ENCODE measurements at places on chromosomes 16 and 17.

GRCh38 chr17:47281216-47281615 lies 27.6 kb downstream of the ITGB3 start:
- DNase-seq, result no peak

DNA sequence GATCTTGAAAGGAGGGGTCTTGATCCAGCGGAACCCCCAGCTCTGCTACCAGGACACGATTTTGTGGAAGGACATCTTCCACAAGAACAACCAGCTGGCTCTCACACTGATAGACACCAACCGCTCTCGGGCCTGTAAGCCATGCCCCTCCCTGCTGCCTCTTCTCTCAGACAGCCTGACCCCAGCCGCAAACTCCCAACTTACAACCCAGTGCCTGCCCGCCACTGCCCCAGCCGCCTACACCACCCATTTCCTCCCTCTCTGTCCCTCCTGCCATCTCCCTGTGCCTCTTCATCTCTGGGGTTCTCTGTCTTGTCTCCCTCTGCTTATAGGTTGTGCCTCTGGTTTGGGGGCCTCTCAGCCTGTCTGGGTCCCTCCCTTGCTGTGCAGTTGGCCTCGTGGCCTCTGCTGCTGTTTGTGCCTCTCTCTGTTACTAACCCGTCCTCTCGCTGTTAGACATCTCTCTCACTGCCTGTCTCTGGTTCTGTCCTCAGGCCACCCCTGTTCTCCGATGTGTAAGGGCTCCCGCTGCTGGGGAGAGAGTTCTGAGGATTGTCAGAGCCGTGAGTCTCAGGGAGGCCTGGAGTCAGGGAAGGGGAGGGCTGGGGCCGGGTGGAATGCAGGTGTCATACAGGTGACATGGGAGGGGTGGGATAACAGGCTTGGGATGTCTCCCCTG lies 9.6 kb downstream of the ERBB2 start:
- DNase-seq, result no peak

DNA sequence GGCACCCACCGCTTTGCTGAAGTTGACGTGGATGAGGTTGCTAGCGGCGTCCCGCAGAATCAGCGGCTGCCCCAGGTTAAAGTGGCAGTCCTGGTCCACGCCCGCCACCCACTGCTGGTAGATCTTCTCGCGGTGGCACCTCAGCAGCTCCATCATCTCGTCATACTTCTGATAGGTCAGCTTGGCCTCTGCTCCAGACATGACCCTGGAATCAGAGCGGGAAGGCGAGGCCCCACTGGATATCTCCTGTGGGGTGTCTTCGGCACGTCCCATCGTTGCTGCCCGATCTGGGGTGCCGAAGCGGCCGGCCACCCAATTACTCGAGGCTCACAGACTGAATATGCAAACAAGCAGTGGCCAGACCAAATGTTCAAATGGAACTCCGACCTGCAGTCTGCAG lies 16.5 kb downstream of the DNAH17 start:
- DNase-seq, result no peak

DNA sequence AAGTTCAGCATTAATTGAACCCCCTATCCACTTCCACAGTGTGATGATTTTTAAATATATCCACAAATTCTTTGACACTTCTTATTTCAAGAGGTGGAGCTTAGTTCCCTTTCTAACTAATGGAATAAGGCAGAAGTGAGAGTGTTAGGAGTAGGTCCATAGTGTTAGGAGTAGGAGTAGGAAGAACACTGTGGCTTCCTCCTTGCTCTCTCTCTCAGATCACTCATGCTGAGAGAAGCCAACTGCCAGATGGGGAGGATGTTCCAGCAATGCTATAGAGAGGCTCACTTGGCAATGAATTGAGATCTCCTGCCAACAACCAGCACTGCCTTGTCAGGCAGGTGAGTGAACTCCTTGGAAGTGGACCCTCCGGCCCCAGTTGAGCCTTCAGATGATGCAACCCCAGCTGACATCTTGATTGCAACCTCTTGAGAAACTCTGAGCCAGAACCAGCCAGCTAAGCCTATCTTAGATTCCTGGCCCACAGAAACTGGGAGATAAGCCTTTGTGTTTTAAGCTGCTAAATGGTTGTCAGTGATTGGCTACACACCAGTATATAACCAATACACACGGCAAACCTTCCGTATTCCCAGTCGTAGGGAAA lies 44.3 kb downstream of the SPECC1 start:
- DNase-seq, result no peak

- no peak for DNase-seq
These were observed 79.7 kb upstream of the BRD7 start for GRCh38 chr16:50448522-50448921.

DNA sequence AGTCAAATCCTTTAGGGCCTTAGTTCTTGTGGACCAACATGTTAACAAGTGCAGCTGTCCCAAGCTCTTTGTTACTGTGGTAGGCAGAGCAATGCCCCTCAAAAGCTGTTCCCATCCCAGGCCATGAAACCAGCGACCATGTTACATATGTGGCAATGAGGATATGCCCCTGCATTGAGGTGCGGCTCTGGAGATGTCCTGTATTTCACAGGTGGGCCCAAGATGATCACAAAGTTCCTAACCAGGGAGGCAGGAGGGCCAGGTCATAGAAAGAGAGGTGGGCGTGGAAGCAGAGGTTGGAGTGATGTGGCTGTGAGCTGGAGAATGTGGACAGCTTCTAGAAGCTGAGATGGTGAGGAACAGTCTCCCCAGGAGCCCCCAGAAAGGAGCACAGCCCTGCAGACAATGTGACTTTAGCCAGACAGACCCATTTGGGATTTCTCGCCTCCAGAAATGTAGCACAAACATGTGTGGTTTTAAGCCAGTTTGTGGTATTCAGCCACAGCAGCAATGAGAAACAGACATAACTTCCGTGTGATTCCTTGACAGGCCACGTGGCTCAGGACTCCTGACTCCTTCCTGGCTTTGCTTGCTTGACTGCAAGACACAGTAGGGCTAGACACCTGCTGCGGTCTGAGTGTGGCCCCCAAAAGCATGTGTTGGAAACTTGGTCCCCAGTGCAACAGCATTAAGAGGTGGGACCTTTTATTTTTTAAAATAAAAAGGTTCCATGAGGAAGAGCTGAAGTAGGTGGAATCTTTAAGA lies 778.3 kb downstream of the KCNJ18 start:
- no peak for DNase-seq

GRCh38 chr16:29841631-29842030 lies 21.4 kb downstream of the MVP start:
- DNase-seq, result no peak

GRCh38 chr17:64575431-64575830 lies 68.7 kb downstream of the CEP95 start:
- no peak for DNase-seq

DNA sequence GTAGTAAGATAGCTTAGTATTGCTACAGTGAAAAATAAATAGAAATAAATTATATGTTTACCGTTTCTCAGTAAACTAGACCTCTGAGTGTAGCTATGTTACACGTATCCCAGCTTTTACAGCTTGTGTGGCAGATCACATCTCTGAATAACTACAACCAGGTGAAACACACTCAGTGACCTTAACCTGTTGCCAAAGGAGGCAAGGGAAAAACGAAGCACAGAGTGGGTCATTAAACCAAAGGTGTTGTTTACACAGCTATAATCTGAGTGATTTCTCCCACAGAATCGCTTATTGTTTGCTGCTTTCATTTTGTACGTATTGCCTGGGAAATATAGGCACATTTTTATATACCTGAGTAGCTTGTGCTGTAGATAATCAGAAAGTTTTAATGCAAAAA lies 688.2 kb upstream of the KIF2B start:
- no peak for DNase-seq

GRCh38 chr17:44533533-44534246 lies 23.6 kb upstream of the FZD2 start:
- peak; percentile 66 for DNase-seq

GRCh38 chr17:82647593-82648164 lies 565 bp downstream of the WDR45B start:
- peak; percentile 17 for DNase-seq

GRCh38 chr17:1374431-1375177 lies 25.4 kb downstream of the YWHAE start:
- no peak for DNase-seq

GRCh38 chr16:79902351-79902750 lies 301.8 kb upstream of the MAF start:
- DNase-seq, result no peak

DNA sequence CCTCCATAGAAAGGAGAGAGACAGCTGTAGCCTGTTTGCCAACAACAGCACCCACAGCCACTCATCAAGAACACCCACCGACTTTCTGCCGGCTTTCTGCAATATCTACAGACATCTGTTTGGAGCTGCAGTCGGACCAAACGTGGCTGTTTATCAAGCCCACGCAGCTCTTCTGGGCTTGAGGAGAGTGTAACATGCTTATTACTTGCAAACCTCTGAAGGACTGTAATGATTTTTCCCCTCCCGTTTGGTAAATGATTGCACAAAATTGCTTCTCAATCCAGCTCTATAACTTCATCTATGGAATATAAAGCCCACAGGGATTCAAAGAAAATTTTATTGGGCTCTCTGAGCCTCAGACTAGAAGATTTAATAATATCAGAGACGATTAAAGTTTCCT lies 100.5 kb downstream of the VAT1L start:
- DNase-seq, result no peak

DNA sequence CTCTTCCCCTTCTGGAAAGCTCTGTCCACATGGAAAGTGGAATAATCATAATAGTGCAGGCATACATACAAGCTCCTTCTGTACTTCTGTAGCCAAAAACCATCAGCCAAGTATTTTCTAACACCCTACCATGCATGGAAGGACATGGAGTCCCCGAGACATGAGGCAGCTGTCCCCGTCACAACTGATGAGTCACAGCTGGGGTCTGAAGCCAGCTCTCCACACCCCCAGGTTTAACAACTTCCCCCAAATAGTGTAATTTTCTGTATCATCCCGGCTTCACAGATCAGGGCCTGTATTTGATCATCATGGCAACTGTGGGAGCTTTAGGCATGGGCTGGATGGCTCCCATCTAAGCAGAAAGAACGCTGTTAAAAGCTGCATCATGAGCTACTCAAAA lies 16.6 kb downstream of the C16orf96 start:
- DNase-seq, result no peak

- no peak for DNase-seq
These were observed 86.5 kb downstream of the MYH13 start for GRCh38 chr17:10286324-10286723.

DNA sequence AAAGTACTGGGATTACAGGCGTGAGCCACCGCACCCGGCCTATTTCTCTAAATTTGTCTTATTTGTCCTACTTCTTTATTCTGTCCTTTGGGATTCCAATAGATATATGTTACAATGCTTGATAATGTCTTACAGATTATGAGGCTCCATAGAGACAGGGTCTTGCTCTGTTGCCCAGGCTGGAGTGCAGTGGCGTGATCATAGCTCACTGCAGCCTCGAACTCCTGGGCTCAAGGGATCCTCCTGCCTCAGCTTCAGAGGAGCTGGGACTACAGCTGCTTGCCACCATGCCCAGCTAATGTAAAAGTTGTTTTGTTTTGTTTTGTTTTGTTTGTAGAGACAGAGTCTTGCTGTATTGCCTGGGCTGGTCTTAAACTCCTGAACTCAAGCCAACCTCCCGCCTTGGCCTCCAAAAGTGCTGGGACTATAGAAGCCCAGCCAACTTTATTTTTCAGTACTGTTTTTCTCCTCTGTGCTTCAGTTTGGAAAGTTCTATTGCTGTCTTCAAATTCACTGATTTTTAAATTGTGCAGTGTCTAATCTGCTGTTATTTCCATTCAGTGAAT lies 10.3 kb downstream of the ANKRD13B start:
- DNase-seq, result no peak

- DNase-seq, result no peak
These were observed 20.3 kb upstream of the CALB2 start for GRCh38 chr16:71338193-71338592.

- no peak for DNase-seq
These were observed 85.4 kb downstream of the ITFG1 start for GRCh38 chr16:47375423-47375822.

- DNase-seq, result no peak
These were observed 14.4 kb downstream of the ASPSCR1 start for GRCh38 chr17:81991684-81992305.

GRCh38 chr16:4015275-4016004 lies 100.8 kb downstream of the ADCY9 start:
- DNase-seq, result no peak

- DNase-seq, result no peak
These were observed 116.4 kb downstream of the SPAG9 start for GRCh38 chr17:51004249-51004648.

DNA sequence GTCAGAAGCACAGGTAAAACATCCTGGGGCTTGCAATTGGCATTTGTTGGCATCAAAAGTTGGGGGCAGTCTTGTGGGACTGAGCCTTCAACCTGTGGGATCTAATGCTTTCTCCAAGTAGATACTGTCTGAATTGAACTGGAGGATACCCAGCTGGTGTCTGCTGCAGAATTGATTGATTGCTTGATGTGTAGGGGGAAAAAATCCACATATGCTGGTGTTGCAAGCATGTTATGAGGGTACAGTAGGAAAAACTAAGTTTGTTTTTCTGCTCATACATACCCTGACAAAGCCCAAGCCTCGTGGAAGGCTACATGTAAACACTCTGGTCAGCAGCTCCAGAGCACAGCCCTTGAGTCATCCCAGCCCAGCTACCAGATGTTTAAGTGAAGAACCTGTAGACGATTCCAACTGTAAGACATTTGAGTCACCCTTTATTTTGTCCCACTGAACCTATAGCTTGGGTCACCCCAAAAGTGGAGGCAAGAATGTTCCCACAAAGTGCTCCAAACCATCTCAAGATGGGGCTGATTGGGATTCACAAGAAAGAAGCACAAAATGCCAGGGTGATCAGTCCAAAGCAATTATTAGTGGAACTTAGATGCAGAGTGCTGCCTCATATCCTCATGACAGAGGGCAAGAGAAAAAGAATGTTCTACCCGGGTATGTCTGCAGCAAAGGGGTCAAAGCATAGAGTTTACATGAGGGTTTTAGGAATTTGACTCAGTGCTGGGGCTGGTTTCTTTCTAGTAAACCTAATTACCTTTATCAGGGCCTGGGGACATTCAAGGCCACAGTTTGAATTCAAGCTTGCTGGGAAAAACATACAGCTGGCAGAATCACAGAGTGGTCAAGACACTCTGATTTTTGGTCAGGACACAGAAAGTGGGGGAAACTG lies 9.6 kb upstream of the APPBP2 start:
- no peak for DNase-seq

DNA sequence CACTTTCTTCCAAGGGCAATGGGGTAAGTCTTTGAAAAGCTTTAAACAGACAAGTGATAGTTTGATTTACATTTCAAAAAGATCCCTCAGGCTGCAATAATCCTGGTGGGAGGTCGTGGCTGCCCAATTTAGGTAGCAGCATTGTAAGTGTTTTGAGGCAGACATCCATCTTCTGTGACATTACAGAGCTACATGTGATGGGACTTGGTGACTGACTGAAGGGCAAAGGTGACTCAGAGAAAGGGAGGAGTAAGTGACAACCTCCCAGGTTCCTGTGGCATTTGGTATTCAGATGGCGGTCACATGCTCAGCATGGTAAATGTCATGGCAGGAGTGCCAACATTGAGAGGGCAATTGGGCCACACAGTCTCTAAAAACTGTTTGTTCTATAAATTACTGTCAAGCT lies 26.5 kb downstream of the STAT3 start:
- peak; percentile 36 for DNase-seq

GRCh38 chr17:27336184-27336583 lies 42.3 kb downstream of the WSB1 start:
- no peak for DNase-seq

All from stimulated activated CD8-positive, alpha-beta memory T cell treated with anti-CD3 and anti-CD28 coated beads, Interleukin-7, amount 100 ng/mL, for 4 hours (primary cell).